Renal cortical epithelial cell (primary cell): ENCODE measurements at places on chromosomes 11 and 22. TPM values are rescaled to one million over a fixed set of nuclear protein-coding genes. Genes with fewer than 3 reads are reported as not detected.

CLTCL1 gene
- total RNA-seq = 9.4 and 24.5 TPM in 2 replicates

TEF gene
- 2.3 and 7.6 TPM in 2 replicates for total RNA-seq

SCUBE1 gene
- 0.10 TPM in 1 of 2 replicates, not detected in the other for total RNA-seq

IGLL1 gene
- not detected in 2 replicates for total RNA-seq

OR8A1 gene
- not detected in 2 replicates for total RNA-seq

OR52A1 gene
- not detected in 2 replicates for total RNA-seq

TBX1 gene
- 0.17 and 0.50 TPM in 2 replicates for total RNA-seq

VSIG2 gene
- total RNA-seq = 0.10 TPM in 1 of 2 replicates, not detected in the other

CLMP gene
- total RNA-seq = 22.7 and 48.9 TPM in 2 replicates

WNT11 gene
- total RNA-seq = not detected in 2 replicates

OR56A5 gene
- total RNA-seq = not detected in 2 replicates

PTGDR2 gene
- not detected in 2 replicates for total RNA-seq

PRR33 gene
- not detected in 2 replicates for total RNA-seq

NCF4 gene
- total RNA-seq = not detected in 2 replicates

NXPE2 gene
- total RNA-seq = 0.05 and 0.17 TPM in 2 replicates

HBG2 gene
- not detected in 2 replicates for total RNA-seq

APOBEC3B gene
- 0.15 and 4.0 TPM in 2 replicates for total RNA-seq

C11orf58 gene
- 177 and 227 TPM in 2 replicates for total RNA-seq

OSM gene
- not detected in 2 replicates for total RNA-seq

SYT12 gene
- total RNA-seq = 0.87 and 10.6 TPM in 2 replicates

OR51B4 gene
- total RNA-seq = not detected in 2 replicates

OR8D2 gene
- not detected in 2 replicates for total RNA-seq

FAM180B gene
- not detected in 2 replicates for total RNA-seq

OR51B2 gene
- not detected in 2 replicates for total RNA-seq

SLC22A25 gene
- total RNA-seq = not detected in 2 replicates

TNRC6B gene
- total RNA-seq = 6.4 and 52.5 TPM in 2 replicates
